ENCODE measurements at places on chromosomes 7 and 10. TPM values are rescaled to one million over a fixed set of nuclear protein-coding genes. Genes with fewer than 3 reads are reported as not detected.

DNA sequence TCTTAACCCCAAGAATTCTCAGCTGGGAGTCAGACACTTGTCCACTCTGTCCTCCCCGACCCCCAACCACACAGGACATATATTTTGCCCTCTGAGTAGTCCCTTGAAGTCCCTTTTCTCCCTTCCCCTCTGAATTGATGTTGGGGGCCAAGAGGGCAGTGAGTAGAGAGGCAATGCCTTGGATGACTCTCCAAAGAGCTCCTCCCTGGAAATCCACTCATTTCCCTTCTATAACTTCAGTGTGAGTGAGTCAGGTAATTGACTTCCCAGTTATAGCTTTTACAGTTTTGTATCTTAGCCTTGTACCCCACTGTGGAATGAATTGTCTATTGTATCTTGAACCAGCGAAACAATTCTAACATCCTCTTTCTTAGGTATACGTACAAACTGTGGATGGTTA, 9.2 kb upstream of the ODAD2 start:
- no peak for DNase-seq

- DNase-seq, result no peak
These were observed 5.3 kb upstream of the CALD1 start for GRCh38 chr7:134774119-134774518.

DNA sequence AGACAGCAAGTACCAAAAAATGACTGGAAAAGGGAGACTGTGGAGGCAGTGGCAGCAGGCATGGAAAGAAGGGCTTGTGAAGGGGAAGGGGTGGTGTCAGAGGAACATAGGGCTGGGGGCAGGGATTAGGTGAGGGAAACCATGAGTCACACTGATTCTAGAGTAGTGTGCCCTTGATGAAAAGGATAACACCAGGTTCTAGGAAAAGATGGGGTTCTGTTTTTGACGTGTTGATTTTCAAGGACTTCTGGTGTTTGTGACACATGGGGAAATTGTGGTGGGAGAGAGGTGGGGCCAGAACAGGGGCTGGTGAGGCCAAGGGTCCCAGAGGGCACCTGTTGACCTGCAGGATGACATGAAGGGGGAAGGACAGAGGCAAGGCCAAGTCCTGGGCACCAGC, 57.1 kb downstream of the FIGNL1 start:
- no peak for DNase-seq

DNA sequence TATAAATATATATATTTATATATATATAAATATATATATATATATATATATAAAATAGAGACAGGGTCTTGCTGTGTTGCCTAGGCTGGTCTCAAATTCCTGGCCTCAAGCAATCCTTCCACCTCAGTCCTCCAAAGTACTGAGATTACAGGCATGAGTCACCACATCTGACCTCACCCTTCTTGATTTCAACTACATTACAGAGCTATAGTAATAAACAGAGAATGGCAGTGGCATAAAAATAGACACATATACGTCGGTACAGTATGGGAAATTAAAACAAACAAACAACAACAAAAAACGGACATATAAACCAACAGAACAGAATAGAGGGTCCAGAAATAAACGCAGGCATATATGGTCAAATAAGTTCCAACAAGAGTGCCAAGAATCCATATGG, 77.6 kb upstream of the PPP1R3A start:
- DNase-seq, result no peak

GRCh38 chr10:125738206-125738605, 18.7 kb downstream of the EDRF1 start:
- no peak for DNase-seq

DNA sequence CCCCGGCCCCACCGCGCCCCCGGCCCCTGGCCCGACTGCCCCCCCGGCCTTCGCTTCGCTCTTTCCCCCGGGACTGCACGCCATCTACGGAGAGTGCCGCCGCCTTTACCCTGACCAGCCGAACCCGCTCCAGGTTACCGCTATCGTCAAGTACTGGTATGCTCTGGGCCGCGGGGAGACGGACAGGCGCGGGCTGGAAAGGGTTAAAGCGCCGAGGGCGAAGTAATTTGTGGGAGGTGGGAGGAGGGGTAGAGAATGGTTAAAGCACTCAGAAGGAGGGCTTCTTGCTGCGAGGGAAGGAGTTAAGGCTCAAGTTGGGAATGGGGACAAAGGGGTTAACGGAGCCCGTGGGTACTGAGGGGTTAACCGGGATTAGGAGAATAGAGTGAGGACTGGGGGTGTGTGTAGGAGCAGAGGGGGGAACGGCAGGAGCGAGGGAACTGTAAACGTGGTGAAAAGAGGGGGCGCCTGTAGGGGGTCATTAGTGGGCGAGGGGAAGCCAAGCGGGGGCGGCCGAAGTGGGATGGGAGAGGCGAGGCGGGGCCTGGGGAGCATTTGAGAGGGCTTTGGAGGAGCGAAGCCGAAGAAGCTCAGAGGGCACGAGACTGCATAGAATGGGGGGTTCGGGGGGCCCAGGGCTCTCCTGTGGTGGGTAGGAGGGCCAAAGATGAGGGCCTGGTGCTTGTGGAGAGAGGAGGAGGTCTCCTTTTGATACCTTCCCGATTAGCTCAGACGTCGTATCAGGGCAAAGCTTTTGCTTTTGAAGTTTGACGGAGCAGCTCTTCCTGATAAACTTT, 605 bp downstream of the SUFU start:
- DNase-seq, result peak; percentile 88

GRCh38 chr7:105487579-105488571, 34.2 kb downstream of the PUS7 start:
- no peak for DNase-seq

DNA sequence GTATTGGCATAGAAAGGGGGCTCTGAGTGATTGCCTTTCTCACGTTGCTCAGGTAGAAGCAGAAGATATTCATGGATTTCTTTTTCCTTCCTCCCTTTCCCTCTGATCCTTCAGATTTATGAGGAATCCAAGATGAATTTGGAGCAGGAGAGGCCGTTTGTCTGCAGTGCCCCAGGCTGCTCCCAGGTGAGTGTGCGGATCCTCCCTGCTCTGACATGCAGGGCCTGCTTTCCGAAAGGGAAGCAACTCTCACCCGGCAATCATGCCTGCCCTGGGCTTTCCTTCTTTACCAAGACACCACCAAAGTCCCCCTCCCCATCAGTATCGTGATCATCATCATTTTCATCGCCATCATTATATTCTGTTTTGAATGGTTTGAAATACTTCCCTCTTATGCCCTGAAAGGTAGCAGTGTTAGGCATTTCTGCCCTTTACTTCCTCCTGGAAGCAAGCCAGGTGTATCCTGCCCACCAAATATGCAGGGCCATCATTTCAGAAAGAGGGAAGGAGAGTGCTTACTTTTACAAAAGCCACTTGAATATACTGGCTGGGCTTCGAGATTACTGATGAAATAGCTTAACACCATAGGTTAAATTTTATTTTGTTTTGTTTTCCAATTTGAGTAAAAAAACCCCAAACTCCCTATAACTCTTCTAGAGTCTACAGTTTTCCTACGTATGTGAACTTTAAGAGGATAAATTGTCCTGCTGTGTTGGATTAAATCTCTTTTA, 75.9 kb downstream of the CREB5 start:
- DNase-seq, result no peak

DNA sequence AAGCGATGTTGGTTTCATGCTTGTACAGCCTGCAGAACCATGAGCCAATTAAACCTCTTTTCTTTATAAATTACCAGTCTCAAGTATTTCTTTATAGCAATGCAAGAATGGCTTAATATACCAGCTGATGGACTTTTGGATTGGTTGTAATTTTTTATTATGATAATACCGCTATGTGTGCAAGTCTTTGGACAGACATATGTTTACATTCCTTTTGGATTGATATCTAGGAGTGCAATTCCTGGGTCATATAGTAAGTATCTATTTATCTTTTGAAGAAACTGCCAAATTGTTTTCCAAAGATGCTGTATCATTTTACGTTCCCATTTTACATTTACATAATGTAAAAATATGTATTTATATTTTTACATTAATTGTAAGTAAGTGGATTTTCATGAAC, 81.2 kb upstream of the PIP4K2A start:
- DNase-seq, result no peak

GRCh38 chr7:18461785-18462467, 33.6 kb upstream of the HDAC9 start:
- DNase-seq, result no peak

DNA sequence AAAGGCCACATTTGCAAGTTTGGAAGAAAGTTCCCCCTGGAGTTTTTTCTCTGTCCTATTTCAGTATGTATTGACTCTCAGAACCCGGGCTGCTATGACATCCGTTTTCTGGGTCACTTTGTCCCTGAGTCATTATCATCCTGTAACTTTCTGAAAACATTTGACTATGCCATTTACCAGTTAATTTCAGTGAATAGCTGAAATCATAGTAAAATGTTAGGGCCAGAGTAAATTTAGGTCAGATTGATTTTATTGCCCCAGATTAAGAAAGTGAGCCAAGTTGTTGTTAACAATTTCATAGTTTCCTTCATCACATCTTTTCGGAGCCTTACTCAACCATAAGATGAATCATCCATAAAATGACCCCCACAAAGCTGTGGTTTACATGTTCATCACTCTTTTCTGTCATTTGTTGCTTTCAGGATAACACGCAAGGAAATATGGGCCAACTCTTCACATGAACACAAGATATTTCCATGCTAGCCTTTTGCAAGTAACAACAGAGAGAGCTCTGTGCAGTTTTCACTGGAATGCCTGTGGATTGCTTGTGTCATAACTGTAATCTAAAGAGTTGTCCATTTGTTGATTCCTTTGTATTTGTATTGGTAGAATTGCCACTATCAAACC, 3.9 kb upstream of the MACC1 start:
- DNase-seq, result no peak

The AZGP1 gene
- total RNA-seq, result 76.2 TPM

The NUTM2B gene
- total RNA-seq, result 0.48 TPM

The RGS10 gene
- 18.1 TPM for total RNA-seq

The HOXA7 gene
- total RNA-seq, result 7.5 TPM

The PPP1R17 gene
- not detected for total RNA-seq

The ADAM22 gene
- 2.3 TPM for total RNA-seq
